ENCODE measurements at places on chromosomes 2 and 18.

DNA sequence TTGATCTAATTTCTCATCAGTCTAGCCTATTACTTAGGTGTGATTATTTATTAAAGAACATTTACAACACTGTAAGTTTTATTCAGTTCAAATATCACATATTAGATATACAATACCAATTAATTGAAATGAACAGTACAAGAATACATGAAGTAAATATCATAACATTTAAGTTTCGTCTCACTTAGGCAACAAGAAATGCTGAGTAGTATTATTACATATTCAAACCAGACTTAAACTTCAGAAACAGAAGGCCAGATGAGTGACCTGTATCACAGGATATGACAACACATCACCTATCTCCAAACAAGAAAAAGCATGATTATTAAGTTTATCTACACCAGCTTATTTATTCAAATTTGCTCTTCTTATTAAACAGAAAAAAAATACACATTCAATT lies 48.9 kb downstream of the LONRF2 start:
- DNase-seq: no peak

DNA sequence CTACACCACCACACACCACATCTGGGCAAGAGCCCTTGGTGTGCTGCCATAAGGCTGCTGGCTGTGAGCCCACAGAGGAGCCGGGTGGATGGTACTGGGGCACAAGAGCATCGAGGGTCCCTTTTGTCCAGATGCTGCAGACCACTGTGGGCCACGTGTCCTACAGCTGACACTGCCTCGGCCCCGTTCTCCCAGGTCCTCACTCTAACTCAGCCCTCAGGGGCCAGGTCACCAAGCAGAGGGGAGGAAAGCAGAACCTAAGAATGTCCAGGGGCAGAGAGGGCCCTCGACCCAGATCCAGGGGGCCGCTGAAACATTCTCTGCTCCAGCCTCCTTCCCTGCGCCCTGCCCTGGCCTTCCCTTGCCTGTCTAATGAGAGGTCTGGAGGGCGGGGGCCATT lies 91.7 kb upstream of the ASB18 start:
- DNase-seq: no peak

DNA sequence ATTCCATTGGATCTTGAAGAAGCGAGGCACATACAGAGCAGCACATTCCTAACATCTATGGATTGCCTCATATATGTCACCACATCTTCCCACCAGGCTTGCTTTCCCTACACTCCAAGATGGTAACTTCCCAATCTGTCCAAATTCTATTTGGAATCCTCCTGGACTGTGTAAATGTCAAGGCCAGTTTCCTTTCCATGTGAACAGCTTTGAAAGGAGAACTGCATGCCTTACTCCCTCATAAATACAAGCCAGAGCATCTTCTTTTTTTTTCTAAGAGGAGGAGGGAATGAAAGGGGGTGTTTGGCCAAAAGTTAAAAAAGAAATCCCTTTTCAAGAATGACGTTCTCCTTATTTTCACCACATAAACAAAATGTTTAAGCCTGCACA lies 103.8 kb upstream of the OSR1 start:
- no peak for DNase-seq

GRCh38 chr2:44247924-44248323 lies 27.4 kb upstream of the SLC3A1 start:
- DNase-seq: no peak

DNA sequence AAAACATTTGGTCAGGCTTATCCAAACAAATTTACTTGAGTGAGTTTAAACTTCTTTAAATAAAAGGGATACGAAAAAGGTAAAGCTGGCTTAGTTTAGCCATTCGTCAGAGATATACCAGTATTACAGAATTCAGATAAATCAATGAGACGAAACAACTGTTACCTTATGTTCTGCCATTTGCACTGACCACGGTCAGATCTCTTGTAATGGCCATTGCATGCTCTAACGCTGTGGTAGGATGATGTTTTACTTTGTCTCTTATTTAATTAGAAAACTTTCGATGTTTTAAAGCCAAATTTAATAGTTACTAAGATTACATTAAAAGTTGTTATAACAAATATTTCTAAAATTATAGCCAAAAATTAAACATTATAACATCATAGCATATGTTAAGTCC lies 1.5 kb downstream of the C18orf54 start:
- DNase-seq: no peak

DNA sequence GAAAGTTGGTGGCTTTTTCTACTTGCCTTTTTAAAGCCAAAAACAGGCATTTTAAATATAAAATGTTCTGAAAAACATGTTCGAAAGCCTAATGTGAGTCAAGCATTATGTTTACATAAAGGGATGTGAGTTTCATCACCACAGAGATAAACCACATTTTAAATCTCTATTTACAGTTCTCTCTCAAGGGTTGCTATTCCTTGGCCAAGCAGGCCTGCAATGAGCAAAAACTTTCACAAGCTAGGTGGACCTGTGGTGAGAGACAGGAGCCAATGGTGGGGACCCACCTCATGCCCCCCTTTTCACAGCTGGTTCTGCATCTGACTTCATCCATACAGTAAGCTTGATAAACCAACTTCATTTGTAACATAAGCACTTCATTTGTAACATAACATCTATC lies 65.1 kb downstream of the CUL3 start:
- peak; percentile 80 for DNase-seq

DNA sequence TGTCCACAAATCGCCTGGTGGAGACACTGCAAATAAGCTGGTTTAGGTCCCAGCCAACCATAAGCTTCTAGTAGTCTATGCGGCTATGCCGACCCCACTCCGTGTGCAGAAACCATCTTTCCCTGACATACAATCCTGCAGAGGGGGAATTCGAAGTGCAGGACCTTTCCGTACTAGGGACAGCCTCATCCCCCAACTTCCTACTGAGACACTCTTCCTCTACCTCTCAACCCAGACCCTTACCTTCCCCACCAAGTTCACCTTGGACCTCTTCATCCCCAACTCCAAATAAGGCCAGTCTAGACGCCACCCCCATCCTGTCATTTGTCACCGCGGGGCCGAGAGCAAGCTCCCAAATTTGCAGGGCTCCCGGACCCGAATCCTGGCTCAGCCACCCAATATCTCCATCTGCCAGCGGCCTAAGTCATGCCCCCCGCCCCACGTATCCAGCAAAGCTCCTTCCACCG lies 496 bp downstream of the SUCLG1 start:
- no peak for DNase-seq
